ENCODE measurements at places on chromosomes 13 and 19.

GRCh38 chr19:3825286-3825956, 39.2 kb upstream of the MATK start:
- DNase-seq: no peak

- DNase-seq: no peak
Observed at GRCh38 chr19:772730-773436, 22.0 kb downstream of the MISP start.

DNA sequence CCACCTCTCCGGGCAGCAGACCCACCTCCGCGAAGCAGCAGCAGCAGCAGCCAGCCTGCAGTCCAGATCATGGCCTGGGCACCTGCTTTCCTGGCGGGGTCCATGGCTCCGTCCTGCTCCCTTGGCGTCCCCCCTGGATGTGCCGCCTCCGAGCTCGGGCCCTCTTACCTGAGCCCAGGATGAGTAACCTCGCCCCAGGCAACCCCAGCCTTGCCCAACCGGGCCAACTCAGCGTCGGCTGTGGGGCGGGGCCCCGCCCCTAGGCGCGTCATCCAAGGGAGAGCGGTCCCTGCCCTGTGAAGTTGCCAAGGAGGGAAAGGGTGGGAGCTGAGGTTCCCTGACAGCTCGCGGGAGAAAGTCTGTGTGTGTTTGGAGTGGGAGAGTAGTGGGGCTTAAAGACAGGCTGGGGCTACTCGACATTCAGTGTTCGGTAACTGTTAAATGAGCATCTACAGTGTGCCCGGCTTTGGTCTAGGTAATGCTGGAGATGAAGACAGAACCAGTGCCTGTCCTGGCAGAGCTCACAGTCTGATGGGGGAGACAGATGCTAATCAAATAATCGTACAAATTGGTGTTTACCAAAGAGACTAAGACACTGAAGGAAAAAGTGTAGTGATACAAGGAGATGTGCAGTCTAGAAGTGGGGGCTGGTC, at the start of gene LYPD3:
TSS of gene LYPD3 (minus strand) at position 141 of the 653 bp plus-strand sequence. CDS start at position 104, 37 bp downstream.
- no peak for DNase-seq

DNA sequence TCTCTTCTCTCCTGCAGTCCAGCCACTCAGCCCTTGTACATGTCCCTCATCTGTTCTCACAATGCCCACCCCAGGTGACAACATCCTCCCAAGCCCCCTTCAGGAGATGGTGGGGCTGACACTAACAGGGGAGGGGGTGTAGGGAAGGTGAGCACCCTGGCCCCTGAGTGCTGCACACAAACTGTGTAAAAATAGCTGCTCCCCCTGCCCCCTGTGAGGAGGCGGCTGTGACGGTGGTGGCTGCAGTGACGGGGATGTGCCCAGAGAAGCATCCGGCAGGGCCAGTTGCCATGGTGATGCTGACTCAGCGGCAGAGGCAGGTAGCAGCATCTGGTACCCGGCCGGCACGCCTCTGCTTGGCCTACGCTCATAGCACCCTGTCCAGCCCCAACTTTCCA, 13.0 kb upstream of the JUND start:
- DNase-seq: no peak

- DNase-seq: no peak
Observed at GRCh38 chr13:97561182-97561581, 127.2 kb downstream of the RAP2A start.

DNA sequence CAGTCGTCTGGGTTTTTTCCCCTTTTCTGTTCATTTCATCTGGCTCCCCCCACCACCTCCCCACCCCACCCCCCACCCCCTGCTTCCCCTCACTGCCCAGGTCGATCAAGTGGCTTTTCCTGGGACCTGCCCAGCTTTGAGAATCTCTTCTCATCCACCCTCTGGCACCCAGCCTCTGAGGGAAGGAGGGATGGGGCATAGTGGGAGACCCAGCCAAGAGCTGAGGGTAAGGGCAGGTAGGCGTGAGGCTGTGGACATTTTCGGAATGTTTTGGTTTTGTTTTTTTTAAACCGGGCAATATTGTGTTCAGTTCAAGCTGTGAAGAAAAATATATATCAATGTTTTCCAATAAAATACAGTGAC, 9.3 kb downstream of the CALM3 start:
- no peak for DNase-seq

GRCh38 chr19:57560049-57560491, 407 bp upstream of the ZNF550 start:
- no peak for DNase-seq
